ENCODE measurements at places on chromosomes 6 and 20.

GRCh38 chr6:34237316-34237721 lies 646 bp downstream of the HMGA1 start:
- ATAC-seq, result 0 out of 3 replicates have a peak, but pooled peaks have one; percentile 18

GRCh38 chr6:88629838-88630494 lies 333.5 kb downstream of the RNGTT start:
- no peak for ATAC-seq

GRCh38 chr6:133132466-133132971 lies 108.6 kb upstream of the EYA4 start:
- ATAC-seq, result peak; percentile 28

- ATAC-seq, result no peak
These were observed 8.0 kb downstream of the PNISR start for GRCh38 chr6:99416892-99417767.

DNA sequence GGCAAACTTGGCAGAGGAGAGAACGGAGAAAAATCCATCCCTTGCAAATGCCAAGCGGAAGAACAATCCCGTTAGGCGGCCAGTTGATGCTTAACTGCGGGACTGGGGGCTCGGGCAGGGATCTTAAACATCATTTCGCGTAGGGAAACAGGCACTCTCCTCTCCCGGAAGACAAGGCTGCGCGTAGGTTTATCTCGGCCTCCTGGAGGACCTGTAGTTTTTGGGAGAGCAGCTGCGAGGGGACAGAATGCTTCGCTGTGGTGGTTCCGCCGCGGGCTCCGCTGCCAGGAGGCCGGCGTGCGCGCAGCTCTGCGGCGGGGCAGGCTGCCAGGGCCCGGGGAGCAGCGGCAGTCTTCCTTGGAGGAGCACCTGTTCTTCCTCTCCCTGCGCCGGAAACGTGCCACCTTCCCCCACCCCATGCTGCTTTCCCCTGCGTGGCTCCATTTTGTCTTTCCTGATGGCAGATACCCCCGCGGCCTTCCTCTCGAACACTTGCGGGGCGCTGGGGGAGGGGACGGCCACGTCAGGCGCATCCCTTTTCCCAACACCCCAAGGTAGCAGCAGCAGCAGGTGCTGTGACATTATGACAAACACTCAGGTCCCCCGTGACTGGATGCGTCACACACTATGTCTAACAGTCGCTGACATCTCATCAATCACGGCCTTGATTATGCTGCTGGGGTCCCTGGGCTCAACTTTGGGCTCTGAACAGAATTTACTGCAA lies 230.7 kb upstream of the BTBD3 start:
- no peak for ATAC-seq

- no peak for ATAC-seq
These were observed 357.1 kb upstream of the POU3F2 start for GRCh38 chr6:98477231-98477630.

GRCh38 chr6:167826896-167827582 lies at the start of gene AFDN:
Gene AFDN (plus strand): TSS chr6:167826911. CDS start chr6:167827133, 222 bp downstream.
- peak; percentile 19 for ATAC-seq

DNA sequence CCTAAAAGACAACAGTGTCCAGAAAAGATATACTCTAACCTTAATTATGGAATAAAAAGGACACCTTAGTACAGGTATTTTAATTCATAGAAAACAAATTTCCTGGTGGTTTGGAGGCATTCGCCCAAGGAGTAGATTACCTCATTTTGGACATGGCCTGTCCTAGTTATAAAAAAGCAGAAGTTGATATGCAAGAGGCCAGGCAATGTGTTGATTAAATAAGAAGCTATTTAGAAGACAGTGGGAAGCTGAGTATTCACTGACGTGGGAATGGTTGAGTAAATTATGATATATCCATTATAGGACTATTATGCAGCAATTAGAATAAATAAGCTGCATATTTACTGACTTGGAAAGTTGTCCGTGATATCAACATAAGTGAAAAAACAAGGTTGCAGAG lies 314.9 kb downstream of the ALDH8A1 start:
- ATAC-seq, result no peak

DNA sequence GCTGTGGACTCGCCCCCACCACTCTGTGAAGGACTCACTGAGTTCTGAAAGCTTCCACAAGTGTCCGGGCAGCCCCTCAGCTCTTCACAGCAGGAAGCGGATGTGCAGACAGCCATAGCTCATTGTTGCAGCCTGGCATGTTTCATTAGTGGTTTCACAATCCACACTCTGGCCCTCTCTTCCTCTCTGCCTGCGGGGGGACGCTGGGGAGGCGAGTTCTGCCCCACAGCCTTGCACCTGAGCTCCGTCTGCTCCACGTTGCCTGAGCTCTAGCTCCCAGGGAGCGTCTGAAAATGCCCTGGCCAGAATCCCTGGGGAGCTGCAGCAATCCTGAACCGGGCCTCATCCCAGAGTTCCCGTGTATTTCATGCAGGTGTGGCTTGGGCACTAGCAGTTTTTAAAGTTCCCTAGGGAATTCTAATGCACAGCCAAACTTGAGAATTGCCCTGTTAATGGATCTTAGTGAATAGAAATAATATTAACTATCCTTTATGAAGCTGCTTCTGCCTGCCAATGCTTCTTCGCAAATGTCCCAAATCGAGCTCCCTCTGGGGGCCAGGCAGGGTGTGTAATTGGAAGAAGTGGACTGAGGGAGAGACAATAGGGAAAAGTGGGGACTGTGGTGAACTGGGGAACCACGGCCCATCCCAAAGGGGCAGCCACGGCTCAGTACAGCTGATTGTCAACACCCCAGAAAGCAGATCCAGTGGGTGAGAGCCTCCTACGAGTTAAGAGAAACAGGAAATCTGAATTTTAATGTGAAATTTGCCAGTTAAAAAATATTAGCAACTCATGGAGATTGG lies 51.5 kb downstream of the CTCFL start:
- ATAC-seq, result no peak

- peak; percentile 49 for ATAC-seq
These were observed 64.1 kb upstream of the FBXO30 start for GRCh38 chr6:145878591-145879295.
